ENCODE measurements at places on chromosomes 6 and 20. TPM values are rescaled to one million over a fixed set of nuclear protein-coding genes. Genes with fewer than 3 reads are reported as not detected.

Gene C20orf141
- total RNA-seq, result not detected

Gene BHLHE23
- not detected for total RNA-seq

Gene OR2J3
- not detected for total RNA-seq

Gene NKAIN2
- total RNA-seq, result 0.11 TPM

Gene C20orf204
- total RNA-seq, result 2.0 TPM

Gene MCUR1
- total RNA-seq, result 16.1 TPM

Gene TCF21
- not detected for total RNA-seq

Gene TSPYL1
- total RNA-seq, result 124 TPM

Gene MCCD1
- total RNA-seq, result not detected

Gene DEK
- total RNA-seq, result 62.0 TPM

Gene MATN4
- 0.54 TPM for total RNA-seq

Gene ARMH2
- total RNA-seq, result not detected

Gene ZNF322
- 15.5 TPM for total RNA-seq

Gene PROCR
- total RNA-seq, result 30.6 TPM

Gene LAMA4
- 1.2 TPM for total RNA-seq

Gene POU5F1
- total RNA-seq, result not detected

Gene ULBP1
- total RNA-seq, result 0.65 TPM

Gene FAM209A
- 0.33 TPM for total RNA-seq

Gene RGS17
- total RNA-seq, result under 0.01 TPM

Gene UNC93A
- not detected for total RNA-seq

Gene PSORS1C1
- 41.2 TPM for total RNA-seq

Gene ZNF391
- 1.5 TPM for total RNA-seq

Gene FNDC11
- 0.79 TPM for total RNA-seq

Gene EDN3
- 2.9 TPM for total RNA-seq

Gene RCAN2
- total RNA-seq, result not detected

Gene OR12D1
- not detected for total RNA-seq

Gene MEP1A
- total RNA-seq, result not detected

Gene ZNF292
- total RNA-seq, result 26.4 TPM

Gene KIFC1
- total RNA-seq, result 7.5 TPM

Gene XKR7
- under 0.01 TPM for total RNA-seq

Gene TMEM217
- 2.4 TPM for total RNA-seq

Gene ENPP5
- total RNA-seq, result 1.2 TPM

Gene BPIFA1
- not detected for total RNA-seq

Data from placental epithelial cell (primary cell).